ENCODE measurements at places on chromosomes 11 and 22.

DNA sequence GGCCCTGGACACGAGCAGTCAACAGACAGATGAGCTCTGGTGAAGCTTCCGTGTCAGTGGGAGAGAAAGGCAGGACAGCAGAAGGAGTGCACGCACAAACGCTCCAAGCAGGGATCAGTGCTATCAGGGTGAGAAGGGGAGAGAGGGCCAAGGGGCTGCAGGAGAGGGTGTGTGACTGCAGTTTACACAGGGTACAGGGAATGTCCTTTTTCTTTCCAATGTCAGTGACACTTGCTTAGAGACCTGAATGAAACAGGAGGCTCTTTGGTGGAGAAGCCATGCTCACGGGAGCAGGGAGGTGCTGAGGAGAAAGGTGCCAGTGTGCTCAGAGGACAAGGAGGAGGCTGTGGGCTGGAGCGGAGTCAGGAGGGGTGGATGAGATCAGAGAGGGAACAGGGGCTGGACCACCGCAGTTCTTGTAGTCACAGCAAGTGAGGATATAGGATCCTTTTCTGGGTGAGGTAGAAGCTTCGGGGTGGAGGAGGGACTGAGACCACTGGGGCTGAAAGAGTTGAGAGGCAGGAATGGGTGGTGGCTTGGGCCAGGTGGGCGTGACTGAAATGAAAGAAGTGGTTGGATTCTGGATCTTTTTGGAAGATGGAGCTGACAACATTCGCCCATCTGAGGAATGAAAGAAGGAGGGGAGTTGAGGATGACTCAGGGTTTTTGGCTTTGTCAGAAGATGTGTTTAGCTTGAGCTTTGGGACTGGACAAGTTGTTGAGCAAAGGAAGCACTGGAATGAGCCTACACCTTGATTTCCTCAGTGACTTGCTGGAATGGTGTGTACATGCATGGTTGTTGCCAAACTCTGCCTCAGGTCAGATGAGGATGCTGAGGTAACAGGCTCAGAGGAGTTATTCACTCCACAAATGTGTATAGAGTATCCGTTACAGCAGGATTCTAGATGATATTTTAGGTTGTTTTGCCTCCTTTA lies 87.9 kb downstream of the ADAMTS15 start:
- DNase-seq: no peak

- DNase-seq: no peak
Measured at GRCh38 chr11:47577460-47578041, 1.2 kb downstream of the KBTBD4 start.

DNA sequence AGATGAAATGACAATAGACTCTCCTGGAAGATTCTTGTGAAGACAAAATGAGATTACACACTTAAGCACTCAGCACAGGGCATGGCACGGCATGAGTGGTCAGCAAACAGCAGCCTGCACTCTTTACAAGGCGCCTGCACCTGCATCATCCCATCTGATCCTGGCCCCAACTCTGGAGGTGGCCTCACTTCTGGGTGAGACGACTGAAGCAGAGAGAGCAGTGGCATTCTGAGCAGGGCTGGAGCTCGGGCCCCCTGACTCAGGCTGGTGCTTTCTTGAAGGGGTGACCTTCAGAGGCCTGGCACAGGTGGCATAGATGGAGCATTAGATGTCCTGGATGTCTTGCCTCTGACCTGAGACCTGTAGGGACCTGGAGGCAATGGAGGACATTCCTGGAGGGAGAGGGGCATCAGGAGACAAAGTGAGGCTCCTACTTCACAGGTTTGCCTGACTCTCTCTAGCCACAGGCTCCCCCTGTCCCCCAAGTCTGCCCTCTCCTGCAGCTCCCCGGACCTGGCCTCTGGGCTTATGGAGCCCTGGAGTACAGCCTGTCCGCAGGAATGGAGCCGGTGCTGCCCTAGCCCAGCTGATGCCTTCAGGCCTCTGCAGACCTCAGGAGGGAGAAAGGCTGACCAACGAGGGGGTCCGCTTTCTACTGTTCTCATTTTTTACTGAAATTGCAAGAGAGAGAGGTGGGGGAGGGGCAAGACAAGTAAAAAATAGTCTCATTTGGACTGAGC lies 65.5 kb upstream of the THY1 start:
- DNase-seq: no peak

DNA sequence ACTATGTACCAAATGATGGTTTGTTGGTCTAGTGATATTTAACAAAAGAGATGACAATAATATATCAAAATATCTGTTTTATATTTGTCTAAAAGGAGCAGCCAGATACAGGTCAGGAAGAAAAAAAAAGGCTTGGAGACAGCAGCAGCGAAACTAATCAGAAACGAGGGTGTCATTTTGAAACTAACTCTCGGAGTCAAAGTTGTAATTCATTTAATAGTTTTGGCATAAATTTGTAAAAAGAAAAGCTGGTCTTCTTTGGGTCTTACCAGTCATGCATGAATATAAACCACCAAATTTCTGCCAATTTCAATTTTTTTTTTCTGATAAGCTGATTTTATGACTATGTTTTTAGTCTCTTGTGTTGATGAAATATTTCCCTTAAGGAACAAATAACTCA lies 25.5 kb downstream of the NPAT start:
- DNase-seq: no peak

- DNase-seq: no peak
Measured at GRCh38 chr11:100830274-100830673, 143.2 kb downstream of the ARHGAP42 start.

DNA sequence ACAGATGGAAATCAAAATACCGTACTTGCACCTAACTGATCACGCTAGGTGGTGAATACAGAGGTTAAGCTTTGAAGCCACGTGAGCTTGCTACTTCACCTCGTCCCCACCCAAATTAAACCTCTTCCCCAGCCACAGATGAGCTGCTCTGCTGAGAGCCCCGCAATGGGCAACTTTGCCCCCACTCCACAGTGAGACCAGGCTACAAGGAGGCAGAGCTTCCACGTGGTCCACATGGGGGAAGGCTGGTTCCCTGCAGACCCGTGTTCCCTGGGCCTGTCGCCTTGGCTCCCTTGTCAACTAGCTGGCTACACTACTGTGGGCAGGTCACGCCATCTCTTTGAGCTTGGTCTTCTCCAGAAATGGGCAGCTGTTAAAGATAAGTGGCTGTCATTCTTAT lies 10.9 kb downstream of the CD5 start:
- DNase-seq: no peak

GRCh38 chr11:86370922-86371594 lies 3.6 kb upstream of the CCDC81 start:
- DNase-seq: no peak

DNA sequence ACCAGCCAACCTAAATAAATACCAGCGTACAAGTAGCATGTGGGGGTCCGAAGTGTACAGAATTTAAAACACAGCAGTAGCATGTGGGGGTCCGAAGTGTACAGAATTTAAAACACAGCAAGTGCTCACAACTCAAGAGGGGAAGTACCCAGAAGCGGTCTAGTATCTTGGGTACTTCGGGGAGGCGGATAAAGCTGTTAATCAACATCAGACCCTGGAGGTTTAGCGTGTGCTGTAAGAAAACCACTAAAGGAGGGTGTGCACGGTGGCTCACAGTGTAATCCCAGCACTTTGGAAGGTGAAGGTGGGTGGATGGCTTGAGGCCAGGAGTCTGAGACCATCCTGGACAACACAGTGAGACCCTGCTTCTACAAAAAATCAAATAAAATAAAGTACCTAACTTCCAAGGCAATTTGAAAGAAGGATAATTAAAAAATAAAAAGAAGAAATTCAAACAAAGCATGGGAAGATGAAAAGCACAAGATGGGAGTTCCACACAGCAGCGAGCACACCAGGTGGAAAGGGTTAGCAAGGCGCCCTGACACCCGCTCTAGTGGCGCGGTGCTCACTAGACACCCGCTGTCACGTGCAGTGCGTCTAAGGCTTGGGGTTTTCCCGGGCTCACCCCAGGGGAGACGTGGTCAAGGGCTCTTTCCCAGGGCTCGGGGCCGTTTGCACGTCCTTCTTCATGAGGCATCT lies 35.0 kb upstream of the MOB2 start:
- no peak for DNase-seq

DNA sequence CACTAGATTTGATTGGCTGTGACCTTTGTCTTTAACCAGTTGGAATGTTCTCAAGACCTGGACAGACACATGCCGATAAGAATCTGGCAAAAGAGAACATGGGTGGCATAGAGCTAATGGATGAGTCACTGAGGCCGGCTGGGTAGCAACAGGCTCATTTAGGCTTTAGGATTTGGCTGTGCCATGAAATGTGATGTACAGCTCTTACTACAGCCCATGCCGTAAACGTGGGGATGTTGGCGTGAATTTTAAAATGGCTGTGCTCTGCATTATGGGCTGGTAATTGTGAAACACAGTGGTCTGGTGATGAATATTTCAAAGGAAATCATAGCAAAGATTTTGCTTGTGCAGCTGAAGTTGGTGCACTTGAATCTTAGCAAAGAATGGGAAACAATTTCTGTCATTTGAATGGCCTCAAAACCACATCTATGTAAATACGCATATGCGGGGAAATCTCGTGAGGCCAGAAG lies 332.4 kb downstream of the TBC1D22A start:
- no peak for DNase-seq

DNA sequence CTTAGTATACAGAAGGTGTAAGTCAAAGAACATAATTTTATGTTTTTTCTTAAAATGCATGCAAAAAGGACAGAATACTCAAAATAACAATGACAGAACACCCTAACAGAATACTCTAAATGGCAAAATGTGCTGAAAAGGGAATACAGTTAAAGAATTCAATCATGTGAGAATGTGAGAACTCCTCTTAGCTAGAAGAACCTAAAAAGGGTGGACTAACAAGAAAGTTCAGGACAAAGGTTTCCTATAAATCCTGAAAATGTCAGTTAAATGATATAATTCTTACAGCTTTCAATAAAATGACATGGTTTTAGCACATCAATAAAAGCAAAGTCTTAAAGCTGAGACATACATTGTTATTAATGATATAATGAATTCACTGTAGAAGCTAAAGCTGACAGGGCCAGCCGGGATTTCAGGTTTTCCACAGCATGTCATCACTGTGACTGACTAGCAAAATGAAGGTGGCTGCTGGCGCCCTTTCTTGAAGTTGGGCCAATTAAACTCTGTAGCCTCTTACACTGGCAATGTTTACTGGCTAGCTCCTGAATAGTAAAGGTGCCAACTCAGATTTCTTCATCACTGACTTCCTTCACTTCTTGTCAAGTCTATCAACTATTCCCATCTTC lies 244.4 kb downstream of the TTC28 start:
- no peak for DNase-seq

DNA sequence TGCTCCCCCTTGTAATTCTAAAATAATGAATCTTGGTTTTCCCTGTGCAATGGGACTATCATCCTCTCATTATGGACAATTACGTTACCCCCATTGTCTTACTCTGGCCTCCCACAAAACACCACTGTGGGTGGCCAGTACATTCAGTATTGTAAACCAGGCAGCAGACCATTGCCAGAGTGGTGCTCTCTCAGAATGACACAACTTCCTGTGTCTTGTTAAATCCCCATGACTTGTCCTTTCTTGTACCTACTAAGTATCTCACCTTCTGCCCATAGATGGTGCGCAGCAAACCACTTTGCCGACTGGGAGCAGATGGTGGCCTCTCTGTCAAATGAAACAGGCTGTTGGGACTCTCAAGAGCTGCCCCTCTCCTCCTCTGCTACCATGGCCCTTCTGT lies 287.1 kb upstream of the RAG2 start:
- no peak for DNase-seq

- DNase-seq: peak; percentile 54
Measured at GRCh38 chr22:22748297-22748743, 103.9 kb downstream of the GGTLC2 start.

DNA sequence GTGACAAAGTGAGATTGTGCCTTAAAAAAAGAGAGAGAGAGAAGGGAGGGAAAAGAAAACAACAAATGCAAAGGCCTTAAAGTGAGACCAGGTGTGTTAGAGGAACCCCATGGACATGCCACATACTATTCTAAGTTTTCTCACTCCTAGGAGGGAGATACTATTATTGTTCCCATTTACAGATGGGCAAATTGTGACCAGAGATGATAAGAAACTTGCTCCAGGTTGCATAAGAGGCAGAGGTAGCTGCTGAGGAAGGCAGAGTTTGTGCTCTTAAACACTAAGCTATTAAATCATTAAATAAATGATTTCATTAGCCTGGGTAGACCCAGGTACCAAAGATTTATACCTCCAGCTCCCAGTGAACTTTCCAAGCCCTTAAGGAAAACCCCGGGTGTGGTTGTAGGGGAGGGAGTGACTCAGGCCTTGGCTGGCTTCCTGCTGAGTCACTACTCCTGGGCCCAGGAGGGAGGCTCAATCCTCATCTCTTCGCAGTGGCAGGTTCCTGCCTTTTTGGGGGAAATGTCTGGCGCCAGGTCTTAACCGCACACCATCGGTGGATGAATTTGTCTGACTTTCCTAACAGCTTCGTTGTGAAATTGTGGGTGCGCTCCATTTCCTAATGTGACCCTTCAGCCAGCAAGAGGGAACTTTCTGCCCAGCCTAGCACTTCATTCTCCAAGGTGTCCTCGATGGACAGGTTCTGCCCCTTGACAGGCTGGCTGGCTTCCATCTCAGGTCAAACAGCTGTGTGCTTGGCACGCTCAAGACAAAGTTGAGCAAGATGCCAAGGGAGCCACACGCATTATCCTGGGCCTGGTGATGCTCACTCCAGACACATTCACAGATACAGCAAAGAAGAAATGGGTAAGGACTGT lies 33.4 kb upstream of the PTPRJ start:
- peak; percentile 52 for DNase-seq

- no peak for DNase-seq
Measured at GRCh38 chr22:19873138-19873959, 18.7 kb upstream of the GNB1L start.

DNA sequence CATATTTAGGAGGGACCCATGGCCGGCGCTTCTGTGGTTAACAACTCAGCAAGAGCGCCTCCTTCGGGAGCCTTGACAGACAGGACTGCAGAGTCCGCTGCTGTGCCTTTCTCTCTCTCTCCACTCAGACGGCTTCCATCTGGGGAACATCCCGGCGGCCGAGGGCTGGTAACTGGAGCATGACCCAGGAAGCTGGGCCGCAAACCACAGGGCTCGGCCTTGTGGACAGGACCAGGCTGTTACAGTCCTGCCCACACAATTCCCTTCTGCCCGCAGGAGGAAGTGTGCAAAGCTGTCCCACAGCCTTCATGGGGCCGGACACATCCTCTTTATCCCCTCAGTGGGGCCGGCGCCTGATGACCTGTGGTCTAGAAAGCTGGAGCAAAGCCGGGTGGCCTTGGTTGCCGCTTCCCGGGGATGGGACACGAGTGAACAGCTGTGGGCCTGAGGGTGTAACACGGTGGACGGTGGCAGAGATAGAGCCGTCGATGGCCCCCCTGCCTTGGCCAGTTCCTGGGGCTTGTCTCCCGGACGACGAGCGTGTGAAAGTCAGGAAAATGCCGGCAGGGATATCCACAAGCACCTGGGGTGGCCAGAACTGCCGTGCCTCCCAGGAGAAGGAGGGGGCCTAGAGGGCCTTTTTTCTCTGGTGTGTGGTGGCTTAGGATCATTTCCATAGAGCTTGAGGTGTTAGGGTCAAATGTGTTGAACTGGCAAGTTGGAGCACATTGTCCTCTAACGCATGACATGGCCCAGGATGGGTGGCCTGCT lies 50.1 kb downstream of the FBLN1 start:
- DNase-seq: no peak

GRCh38 chr11:119110439-119110838 lies 3.3 kb downstream of the C2CD2L start:
- no peak for DNase-seq

GRCh38 chr11:68684385-68685356 lies at the start of gene GAL:
Gene GAL (plus strand): TSS chr11:68684544. CDS start chr11:68684924, 380 bp downstream.
- DNase-seq: no peak

All from CD4-positive, alpha-beta T cell treated with Interferon alpha-2 for 1 hour (primary cell).